Naive thymus-derived CD4-positive, alpha-beta T cell (primary cell): ENCODE measurements at places on chromosomes 6 and 20. TPM values are rescaled to one million over a fixed set of nuclear protein-coding genes. Genes with fewer than 3 reads are reported as not detected.

The C2 gene
- 3.1 TPM for total RNA-seq

The FAM162B gene
- total RNA-seq, result not detected

The ECT2L gene
- not detected in 2 replicates for total RNA-seq

The MYT1 gene
- total RNA-seq, result not detected

The LAMP5 gene
- total RNA-seq, result not detected

GRCh38 chr6:160895562-160895961 lies 96.0 kb upstream of the MAP3K4 start:
- no peak for DNase-seq
- no peak overlapping the region for H3K4me3 ChIP-seq
- H3K27ac ChIP-seq, result no peak overlapping the region

DNA sequence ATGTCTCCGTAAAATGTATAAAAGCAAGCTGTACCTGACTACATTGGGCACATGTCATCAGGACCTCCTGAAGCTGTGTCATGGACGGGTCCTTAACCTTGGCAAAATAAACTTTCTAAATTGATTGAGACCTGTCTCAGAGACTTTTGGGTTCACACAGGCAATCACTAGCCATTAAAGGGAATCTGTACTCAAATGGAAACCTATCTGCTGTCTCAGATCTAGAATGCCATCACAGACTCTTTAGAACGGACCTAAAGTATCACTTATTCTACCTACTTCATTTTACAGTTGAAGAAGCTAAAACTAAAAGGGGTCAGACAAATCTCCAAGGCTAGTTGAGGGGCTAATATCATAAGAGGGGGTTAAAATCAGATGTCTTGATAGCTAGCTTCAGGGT lies 11.1 kb downstream of the SAMD3 start:
- H3K27me3 ChIP-seq, result no peaks in the 10 kb centered on the region
- no peak overlapping the region for H3K27ac ChIP-seq
- H3K36me3 ChIP-seq, result peaks cover 7% of the 10 kb centered on the region
- no peak for DNase-seq
- H3K4me3 ChIP-seq, result peak overlapping the region; percentile 3

DNA sequence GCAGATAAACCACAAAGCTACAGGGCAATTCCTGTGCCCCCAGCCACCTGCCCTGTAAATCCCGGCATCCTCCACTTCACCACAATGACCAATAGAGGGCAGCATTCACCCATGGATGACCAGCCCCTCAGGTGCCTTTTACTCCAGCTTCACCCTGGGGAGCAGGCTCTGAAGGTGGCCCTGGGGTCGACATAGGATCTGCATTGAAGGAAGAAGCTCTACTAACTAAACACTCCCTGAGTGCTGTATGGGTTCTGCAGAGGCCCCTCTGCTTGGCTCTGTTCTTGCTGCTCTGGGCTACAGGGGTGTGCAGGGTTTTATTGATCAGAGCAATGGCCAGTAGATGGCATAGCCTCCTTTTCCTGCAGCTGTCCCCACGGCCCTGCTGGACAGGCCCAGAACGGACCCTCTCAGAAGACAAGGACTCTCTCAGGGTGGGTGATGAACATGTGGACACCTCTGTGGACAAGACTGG lies 20.3 kb downstream of the CST4 start:
- DNase-seq, result no peak
- H3K36me3 ChIP-seq, result no peaks in the 10 kb centered on the region
- H3K27me3 ChIP-seq, result no peaks in the 10 kb centered on the region
- H3K4me1 ChIP-seq, result no peaks in the 10 kb centered on the region
- H3K4me3 ChIP-seq, result no peak overlapping the region

DNA sequence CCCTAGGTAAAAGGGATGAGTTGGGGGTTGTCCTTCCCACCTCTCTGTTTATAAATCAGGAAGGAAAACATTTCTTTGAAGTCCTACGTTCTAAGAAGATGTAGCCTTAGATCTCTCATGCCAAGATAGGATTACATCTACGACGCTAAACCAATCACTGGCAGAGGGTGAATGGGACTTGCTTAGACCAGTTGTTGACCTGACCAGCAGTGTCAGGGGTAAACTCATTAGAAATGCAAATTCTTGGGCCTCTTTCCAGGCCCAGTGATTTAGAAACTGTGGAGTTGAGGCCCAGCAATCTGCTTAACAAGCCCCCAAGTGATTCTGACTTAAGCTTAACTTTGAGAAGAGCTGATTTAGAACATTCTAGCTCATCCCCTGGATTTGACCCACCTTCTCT lies 147.1 kb upstream of the THEMIS start:
- H3K4me1 ChIP-seq, result no peaks in the 10 kb centered on the region
- H3K4me3 ChIP-seq, result no peak overlapping the region
- H3K27ac ChIP-seq, result no peak overlapping the region

DNA sequence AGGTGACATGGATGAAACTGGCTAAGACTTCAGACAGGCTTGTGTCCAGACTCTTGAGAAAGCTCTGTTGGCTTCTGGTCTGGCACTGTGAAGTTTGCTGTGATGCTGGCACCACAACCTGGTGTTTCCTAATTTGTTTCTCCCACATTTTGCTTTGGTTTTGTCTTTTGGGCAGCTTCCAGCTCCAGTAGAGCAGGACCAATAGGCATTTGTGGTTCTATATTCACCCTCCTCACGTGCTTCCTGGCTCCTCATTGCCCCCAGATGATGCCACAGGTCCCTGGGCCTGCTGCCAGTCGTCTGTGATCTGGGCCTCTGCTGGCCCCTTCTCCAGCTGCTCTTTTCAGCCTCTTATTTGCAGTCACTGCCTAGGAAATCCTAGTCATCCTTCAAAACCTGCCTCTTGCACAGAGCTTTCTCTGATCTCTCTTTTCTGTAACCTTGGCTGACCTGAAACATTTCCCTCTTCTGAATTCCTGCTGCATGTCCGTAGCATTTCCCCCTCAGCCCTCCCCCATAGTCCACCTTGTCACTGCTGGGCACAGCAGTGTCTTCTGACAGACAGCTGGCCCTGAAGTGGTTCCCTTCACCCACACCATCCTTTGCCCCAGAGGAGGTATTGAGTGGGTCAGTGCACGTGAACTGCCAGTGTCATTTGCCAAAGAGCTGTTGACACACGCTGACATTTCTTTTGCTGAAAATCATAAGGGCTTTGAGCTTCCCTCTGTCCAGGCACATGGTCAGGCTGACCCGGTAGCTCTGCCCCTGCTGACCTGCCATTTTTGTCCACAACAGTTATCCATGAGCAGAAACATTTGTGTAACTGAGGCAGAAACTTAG lies 63.0 kb downstream of the PTPN1 start:
- DNase-seq, result no peak
- H3K27me3 ChIP-seq, result no peaks in the 10 kb centered on the region
- H3K36me3 ChIP-seq, result peaks cover 14% of the 10 kb centered on the region
- H3K4me3 ChIP-seq, result no peak overlapping the region
- peak overlapping the region; percentile 2 for H3K27ac ChIP-seq

GRCh38 chr20:62364911-62365736 lies 2.0 kb downstream of the LAMA5 start:
- no peak overlapping the region for H3K27ac ChIP-seq
- no peaks in the 10 kb centered on the region for H3K36me3 ChIP-seq
- DNase-seq, result no peak
- H3K27me3 ChIP-seq, result peaks cover 20% of the 10 kb centered on the region
- H3K4me1 ChIP-seq, result peaks cover 11% of the 10 kb centered on the region
